ENCODE measurements at places on chromosomes 1 and 21.

DNA sequence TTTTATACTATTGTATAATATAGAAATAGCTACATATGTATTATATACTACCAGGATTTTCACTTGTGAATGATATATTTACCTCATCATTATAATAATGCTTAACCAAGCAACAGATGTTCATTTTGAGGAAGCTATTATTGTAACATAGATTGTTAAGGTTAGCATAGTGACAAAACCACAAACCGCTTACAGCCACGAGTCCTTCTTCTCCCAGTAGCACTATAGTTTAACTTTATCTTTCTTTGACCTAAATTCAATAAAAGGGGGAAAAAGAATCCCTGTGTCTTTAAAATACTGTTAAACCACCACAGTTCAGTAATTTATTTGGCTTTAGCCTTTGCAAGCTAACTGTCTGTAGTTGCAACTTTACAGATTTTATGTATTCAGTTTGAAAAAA, 1039.4 kb upstream of the B3GALT2 start:
- DNase-seq, result no peak

DNA sequence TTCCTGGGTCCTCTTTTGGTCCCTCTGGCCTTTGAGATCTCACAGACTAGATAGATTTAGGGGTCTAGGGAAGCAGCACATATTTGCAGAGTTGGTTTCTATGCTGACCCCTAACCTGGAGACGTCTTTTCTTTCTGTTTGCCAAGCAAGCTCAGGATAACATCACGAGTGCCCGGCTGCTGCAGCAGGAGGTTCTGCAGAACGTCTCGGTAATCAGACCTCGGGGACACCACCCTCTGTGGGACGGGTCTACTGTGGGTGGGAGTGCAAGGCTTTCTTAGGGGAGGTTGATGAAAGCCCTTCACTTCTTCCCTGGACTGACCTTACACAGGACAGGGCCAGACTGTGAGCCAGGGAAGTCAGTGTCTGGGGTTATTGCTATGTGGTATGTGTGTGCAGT, 2.9 kb downstream of the IL24 start:
- no peak for DNase-seq

GRCh38 chr1:217004776-217005436, 281.7 kb upstream of the ESRRG start:
- no peak for DNase-seq

GRCh38 chr1:210360852-210361477, 32.3 kb downstream of the HHAT start:
- no peak for DNase-seq

GRCh38 chr1:35810096-35810881, 2.5 kb downstream of the AGO4 start:
- DNase-seq, result no peak

DNA sequence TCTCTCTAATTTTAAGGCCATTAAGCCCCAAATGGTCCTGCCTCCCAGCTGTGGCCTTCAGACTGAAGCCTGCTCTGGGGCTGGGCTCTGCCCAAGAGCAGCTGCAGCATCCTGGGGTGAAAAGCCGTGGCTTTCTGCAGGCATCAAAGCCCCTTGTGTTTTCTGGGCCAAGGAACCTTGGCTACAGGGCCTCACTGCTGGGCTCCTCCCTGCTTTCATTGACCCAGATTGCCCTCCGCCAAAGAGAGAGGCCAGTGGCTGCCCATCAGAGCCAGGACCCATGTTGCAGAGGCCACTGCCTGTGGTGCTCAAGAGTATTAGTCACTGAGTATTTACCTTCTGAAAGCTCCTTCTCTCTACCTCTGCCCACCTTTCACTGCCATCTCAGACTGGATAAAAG, 1.6 kb downstream of the ZNF648 start:
- no peak for DNase-seq

- DNase-seq, result no peak
Observed at GRCh38 chr1:27428316-27429028, 36.0 kb downstream of the GPR3 start.

DNA sequence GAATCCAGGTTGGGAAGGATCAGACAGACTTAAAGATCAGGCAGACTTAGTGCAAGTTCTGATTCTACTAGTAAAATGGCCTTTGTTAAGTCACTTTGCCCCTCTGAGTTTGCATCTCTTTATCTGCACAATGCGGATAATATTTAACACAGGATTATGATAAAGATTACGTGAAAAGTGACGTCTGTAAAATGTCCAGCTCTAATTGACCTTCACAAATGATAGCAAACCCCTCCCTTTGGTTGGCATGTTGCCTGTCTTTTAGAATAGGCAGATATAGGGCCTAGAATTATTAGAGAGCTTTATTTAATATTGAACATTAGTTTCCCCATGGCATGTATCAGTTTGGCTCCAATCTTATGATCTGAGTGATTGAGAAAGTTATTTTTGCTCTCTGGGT, 55.4 kb downstream of the C1orf21 start:
- DNase-seq, result no peak

DNA sequence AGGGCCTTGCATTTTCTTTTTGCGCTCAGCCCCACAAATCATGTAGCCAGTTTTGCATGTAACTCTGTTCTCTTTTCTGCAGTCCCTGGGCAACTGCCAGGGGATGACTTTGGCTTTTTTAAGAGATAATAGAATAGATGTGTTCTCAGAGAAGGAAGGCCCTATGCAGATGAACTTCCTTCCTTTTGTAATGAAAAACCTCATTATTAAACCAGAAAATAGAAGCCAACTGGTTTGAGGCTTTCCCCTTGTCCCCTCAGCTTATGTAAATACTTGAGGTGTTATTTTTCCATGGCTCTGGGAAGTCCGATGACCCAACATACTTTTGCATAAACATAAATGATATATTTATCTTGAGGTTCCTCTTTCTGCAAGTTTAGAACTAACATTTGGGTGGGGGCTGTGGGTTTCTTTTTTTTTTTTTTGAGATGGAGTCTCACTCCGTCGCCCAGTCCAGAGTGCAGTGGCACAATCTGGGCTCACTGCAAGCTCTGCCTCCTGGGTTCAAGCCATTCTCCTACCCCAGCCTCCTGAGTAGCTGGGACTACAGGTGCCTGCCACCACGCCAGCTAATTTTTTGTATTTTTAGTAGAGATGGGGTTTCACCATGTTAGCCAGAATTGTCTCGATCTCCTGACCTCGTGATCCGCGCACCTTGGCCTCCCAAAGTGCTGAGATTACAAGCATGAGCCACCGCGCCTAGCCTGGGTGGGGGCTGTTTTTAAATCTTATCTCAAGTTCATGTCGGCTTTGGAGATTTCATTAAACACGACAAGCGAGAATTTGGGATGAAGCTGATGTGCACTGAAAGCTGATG, 14.4 kb upstream of the FCRL5 start:
- DNase-seq, result no peak

DNA sequence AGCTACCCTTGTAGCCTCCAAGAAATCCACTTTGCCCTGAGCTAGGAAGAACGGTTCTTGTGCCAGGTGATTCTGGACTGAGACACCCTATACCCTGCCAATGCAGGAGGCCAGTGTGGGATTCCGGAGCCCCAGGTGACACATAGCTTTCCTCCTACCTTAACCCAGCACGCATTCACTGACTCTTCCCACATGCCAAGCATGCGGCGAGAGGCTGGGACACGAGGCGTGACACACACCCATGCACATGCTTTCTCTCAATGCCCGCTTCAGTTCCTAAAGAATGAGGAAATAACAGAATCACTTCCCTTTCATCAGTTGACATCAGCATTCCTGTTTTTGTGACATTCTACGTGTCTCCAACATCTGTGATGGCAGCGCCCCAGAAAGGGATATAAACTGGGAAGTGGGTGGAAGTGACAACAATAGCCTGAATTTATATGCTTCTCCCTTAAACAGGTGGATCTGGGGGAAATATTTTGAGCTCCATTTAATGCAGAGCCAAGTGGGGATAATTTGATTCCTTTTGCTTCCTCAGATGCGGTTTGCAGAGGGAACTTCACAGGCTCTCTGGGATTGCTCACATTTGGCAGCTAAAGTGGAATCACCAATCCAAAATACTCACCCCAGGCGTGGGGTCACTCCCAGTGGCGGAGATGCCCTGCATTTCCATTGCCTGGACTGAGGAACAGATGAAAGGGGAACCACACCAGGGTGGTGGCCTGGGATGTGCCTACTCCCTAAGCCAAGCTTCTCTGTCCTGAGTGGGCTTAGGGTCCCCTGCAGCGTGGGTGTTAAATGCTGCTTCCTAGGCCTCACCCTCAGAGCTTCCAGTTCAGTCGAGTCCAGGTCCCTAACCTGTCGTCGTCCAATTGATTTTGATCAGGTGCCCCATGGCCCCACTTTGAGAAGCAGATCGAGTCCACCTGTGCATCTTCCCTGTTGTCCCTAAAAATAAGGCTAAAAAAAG, 445.1 kb downstream of the SIPA1L2 start:
- no peak for DNase-seq

GRCh38 chr1:234144901-234145300, 228.4 kb upstream of the COA6 start:
- DNase-seq, result no peak

DNA sequence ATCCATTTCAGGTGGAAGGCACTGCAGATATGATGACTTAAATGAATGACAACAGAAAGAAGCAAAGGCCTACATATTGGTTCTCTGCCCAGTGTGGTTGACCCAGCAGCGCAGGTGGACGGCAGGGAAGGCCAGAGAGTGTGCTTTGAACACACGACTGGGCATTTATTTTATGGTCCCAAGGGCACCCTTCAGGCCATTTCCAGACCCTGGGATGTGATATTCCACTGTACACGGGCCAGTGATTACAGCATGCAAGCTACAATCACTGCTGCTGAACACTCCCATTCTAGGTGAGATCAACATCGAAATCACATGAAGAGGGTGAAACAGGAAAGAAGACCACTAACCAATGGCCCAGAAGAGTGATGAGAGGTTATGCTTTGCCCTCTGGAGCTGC, 33.8 kb downstream of the PCNX2 start:
- DNase-seq, result no peak

DNA sequence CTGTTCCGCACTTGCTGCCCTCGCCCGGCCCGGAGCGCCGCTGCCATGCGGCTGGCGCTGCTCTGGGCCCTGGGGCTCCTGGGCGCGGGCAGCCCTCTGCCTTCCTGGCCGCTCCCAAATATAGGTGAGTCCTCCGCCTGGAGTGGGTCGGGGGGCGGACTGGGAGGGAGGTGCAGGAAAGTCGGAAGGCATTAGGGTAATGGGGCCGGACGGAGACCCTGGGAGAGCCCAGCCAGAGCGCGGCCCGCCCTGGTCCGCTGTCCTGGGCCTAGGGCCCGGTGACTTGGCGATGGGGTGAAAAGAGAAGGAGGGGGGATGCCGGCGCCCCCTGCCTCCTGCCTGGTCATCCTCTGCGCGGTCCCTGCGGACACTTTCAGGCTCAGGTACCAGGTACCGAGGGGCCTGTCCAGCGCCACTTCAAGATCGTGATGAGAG, 243 bp downstream of the ADAM15 start:
- DNase-seq, result no peak

GRCh38 chr1:27632387-27633297, 2.3 kb downstream of the FGR start:
- no peak for DNase-seq

- DNase-seq, result no peak
Observed at GRCh38 chr1:93219443-93219842, 38.9 kb downstream of the CCDC18 start.

DNA sequence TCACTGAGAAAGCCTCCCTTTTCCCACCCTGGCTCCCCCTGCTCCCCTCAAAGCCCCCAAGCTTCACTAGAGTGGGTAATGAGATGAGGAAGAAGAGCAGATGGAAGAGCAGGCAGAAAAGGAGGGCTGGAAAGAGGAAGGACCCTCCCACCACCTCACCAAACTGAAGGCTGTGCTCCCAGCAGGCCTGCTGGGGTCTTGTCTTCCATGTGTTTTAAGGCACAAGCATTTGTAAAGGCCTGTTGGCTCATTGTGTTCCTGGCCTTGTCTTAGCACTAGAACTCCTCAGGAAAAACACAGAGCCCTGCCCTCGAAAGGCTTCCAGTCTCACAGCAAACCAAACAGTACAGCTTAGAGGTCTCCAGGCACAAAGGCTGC, 51.5 kb downstream of the TOMM20 start:
- DNase-seq, result no peak

- DNase-seq, result no peak
Observed at GRCh38 chr1:6174621-6175410, 5.3 kb downstream of the CHD5 start.

DNA sequence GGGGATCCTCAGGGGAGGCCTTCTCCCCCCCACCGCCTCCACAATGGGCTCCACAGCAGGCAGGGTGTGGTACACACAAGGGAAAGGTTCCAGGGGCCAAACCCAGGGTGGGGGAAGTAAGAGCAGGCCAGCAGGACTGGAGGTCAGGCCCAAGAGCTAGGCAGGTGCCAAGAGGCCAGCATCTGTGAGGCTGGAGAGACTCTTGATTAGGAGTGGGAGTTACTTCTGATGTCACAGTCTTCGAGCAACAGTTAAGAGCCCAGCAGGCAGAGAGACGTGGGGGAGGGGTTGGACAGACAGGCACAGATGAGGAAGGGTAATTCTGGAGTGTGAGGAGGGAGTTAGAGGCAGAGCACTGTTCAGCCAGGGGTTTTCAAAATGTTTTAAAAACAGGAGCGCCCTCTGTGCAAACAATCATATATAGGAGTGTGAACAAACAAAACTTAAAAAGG, 55.8 kb downstream of the SLC9A1 start:
- no peak for DNase-seq

DNA sequence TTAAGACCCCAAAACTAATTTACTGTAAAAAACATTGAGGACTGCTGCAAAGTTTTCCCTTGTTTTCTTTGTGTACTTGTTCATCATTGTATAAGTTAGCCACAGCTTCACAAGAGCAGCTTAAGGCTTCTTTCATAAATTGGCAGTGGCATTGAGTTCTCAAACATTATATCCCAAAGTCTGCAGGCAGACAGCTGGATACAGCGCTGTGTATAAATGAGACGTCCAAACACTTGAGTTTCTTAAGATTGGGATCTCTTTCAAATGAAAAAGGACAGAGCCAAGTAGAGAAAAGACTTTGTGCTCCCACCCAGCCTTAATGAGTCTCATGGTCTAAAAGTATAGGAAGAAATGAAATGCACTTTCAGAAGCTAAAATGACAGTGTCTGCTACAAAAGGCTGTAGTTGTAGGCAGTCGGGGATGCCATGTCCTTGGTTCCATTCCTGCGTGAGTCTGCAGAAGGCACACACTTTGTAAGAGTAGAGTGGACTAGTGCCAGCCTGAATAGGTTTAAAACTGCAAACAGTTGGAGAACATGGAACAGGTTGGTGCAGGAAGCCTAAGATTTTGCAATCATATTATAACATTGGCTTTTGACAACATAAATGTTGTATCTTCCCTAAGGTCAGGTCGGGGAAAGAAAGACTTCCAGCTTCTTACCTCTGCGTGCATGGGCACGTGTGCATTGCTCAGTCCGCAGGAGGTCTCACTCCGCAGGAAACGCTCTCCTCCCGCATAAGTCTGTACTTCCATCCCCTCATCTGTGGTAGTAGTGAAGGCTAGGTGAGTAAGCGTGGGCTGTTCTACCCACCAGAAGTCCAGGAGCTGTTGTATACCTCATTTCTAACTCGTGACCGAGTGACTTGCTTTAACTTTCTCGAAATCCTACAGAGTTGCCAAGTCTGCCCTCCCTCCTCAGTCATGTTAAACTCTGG, 94.4 kb downstream of the CD247 start:
- no peak for DNase-seq
